Lung microvascular endothelial cell (primary cell): ENCODE measurements at places on chromosomes 2 and 18.
A peak's percentile ranks its signal among the peaks of the same experiment; 100 is the strongest.

- no peak for DNase-seq
These were observed 15.7 kb downstream of the PROKR1 start for GRCh38 chr2:68659081-68659480.

- no peak for DNase-seq
These were observed 91.7 kb downstream of the DCC start for GRCh38 chr18:52431683-52432082.

GRCh38 chr2:121030523-121030922 lies 254.5 kb downstream of the TFCP2L1 start:
- DNase-seq, result no peak

- DNase-seq, result no peak
These were observed 82.0 kb downstream of the THADA start for GRCh38 chr2:43513796-43514195.

- DNase-seq, result no peak
These were observed 77.5 kb downstream of the FEZ2 start for GRCh38 chr2:36520431-36520830.

DNA sequence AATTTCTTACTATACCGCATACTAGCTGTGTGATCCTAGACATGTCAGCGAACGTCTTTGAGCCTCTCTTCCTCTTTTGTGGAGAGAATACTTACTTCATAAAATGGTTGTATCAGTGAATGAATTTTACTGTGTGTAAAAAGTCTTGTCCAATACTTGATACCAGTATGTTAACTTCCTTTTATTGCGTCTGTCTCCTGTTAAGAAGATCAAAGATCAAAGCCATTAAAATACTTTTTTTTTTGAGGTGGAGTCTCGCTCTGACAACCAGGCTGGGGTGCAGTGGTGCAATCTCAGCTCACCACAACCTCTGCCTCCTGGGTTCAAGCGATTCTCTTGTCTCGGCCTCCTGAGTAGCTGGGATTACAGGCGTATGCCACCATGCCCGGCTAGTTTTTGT lies 33.2 kb downstream of the ERLEC1 start:
- no peak for DNase-seq

- no peak for DNase-seq
These were observed 68.0 kb downstream of the FAM124B start for GRCh38 chr2:224333726-224334482.

DNA sequence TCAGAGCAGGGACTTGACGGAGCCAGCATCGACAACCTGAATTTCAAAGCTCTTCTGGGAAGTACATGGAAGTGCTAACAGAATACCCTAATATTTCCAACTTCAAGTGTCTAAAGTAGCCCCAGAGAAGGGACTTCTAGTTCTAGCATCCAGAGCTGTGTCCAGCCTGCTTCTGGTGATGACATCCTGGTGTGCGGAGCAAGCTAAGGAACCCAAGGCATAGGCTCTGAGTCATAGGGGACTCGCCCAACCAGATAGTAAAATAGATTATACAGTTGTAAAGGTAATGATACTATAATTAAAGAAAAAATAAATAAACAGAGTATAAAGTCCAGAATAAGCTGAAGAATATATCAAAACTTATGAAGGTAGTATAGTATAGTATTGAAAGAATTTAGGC lies 108.1 kb upstream of the SERPINE2 start:
- peak; percentile 45 for DNase-seq

DNA sequence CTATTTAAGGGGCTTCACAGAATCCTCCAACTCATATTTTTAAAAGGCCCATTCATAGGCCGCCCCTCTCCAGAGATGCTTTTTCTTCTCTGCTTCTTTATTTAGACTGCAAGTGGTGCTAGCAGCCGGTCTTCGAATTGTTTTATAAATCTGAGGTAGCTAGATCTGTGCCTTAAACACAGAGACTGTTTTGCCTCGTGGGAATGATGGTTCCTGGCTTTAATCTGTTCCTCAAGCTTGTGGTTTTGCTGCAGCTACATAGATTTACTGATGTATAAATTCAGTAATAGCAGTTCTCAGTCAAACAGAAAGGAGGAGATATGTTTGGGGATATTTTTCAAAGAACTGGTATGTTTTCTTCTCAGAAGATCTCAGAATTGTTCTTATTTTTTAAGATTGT lies 45.3 kb downstream of the TNFRSF11A start:
- no peak for DNase-seq

DNA sequence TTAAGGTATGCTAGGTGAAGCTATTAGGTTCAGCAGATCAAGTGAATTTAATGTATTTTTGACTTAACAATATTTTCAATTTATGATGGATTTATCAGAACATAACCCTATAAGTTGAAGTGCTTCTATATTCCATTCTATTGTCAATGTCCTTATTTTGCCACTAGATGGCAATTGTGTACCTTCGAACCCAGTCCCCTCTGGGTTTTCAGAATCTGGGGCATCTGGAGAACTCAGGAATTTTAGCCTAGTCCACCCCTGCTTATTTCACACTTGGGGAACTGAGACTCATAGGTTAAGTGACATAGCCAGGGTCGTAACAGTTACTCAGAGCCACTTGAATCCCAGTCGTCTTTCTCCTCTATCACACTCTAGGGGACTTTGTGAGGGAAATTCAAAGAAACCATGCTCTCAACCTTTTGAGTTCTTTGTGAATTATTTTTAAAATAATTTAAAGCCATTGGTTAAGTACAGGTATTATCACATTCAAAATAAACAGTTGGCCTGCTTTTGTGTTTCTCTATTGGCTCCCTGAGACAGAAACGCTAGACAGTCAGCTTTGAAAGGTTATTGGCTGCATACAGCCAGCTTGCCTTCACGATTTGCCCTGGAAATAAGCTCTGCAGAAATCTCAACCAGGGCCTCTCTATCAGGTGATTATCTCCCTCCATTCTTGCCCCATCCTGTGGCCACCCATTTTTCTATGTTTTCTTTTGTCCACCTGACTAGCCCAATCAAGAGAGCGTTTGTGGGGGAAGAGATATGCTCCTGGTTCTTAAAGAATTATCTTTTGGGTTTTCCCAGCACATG lies 145.0 kb downstream of the TTC27 start:
- peak; percentile 73 for DNase-seq

GRCh38 chr2:158544998-158545397 lies 88.2 kb downstream of the PKP4 start:
- DNase-seq, result no peak

DNA sequence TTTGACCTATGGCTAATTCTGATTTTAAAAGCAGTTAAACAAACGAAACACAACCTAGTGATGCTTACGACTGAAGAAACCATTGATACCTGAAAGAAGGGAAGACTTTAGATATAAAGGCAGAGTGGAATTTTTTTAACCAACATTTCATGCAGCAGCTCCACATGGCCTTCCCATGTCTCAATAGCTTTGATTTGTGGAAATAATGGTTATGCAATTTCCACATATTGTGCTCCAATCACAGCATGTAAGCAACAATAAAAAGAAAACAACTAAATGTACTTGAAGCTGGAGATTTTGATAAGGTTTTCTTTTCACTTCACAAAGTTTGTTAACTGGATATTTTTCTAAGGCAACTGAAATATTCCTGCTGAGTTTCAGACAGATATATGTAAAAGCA lies 82.0 kb upstream of the SLC39A10 start:
- peak; percentile 29 for DNase-seq

DNA sequence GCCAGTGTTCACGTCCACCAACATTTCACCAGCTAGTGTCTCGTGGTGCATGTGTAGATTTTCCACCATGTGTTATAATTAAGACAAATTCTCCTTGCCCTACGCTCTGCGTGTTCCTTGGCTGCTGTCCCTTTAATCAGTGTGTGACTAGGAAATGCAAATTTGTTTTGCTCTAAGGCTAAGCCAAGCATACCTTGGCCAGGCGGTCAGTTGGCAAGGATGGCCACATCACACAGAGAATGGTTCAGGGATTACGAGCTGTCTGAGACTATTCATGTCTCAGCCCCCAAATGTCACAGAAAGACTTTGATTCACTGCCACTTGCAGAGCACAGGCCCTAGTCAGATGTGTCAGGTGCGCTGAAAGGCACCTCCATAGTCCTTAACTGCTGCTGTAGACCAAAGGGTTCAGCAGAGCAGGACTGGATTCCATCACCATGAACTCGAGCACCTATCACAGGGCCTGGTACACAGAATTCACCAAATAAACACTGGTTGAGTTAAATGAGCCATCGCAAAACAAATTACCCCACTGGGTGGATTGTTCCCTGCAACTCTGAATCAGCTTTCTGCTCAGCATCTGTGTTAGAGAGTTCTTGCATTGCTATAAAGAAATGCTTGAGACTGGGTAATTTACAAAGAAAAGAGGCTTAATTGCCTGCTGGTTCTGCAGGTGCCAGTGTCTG lies 128.4 kb downstream of the CABLES1 start:
- DNase-seq, result no peak

DNA sequence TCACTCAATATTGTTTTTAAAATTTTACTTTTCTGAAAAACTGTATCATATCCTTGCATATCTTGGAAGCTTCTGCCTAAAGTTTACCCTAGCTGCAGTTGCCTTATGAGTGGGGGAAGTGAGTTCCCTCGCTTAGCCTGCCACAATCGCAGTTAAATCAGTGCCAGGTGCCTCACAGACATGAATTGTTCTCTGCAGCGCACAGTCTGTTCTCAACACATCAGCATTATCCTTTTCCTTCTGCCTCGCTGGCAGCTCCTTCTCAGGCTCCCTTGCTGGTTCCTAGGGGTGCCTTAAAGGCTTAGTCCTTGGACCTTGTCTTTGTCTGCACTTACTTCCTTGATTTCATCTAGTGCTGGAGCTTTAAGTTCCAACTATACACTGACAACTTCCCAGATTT lies 132.8 kb downstream of the TTC27 start:
- no peak for DNase-seq

DNA sequence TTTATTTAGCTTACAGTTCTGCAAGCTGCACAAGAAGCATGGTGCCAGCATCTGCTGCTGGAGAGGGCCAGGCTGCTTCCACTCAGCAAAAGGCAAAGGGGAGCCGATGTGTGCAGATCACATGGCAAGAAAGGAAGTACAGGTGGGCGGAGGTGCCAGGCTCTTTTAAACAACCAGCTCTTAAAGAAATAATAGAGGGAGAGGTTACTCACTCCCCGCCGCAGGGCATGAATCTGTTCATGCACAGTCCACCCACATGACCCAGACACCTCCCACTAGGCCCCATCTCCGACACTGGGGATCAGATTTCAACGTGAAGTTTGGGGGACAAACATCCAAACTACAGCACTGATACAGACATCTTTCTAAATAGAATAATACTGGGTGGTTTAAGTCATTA lies 105.8 kb downstream of the MTCL1 start:
- DNase-seq, result no peak

DNA sequence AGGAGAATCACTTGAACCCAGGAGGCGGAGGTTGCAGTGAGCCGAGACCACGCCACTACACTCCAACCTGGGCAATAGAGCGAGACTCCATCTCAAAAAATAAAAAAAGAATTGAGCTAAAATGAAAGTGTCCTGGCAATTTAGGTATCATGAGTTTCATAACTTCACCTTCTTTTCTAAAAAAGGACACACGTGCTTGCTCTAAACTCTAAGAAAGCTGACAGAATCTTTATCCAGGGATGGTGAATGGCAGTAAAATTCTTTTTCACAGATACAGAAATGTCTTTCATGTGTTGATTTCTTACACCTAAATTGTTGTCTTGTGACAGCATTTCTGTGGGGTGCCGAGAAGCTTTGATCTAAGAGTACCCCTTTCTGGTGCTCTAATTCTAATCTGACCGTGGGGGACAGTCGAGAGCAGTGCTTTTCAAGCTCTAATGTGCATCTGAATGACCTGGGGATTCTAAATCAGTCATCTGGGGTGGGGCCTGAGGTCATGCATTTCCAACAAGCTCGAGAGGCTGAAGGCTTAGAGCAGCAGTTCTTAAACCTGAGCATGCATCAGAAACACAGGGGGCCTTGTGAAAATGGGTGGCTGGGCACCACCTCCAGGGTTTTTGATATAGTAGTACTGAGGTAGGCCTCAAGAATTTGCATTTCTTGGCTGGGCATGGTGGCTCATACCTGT lies 42.1 kb upstream of the REL start:
- no peak for DNase-seq

GRCh38 chr2:26355038-26355995 lies 8.7 kb upstream of the ADGRF3 start:
- DNase-seq, result peak; percentile 71

DNA sequence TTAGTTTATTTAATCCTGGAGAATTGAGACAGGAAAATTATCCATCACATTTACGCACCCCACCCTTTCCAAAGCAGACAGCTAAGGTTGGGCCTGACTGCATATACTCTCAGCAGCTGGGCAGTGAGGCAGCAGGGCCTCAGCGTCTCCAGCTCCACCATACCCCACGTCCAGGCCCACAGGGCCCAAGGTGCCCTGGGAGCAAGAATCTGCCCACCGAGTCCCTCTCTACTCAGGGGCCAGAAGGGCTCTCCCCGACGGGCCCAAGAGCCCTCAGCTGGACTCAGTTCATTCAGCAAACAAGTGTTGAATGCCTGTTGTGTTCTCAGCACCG lies 126.3 kb downstream of the SEPTIN10 start:
- no peak for DNase-seq

DNA sequence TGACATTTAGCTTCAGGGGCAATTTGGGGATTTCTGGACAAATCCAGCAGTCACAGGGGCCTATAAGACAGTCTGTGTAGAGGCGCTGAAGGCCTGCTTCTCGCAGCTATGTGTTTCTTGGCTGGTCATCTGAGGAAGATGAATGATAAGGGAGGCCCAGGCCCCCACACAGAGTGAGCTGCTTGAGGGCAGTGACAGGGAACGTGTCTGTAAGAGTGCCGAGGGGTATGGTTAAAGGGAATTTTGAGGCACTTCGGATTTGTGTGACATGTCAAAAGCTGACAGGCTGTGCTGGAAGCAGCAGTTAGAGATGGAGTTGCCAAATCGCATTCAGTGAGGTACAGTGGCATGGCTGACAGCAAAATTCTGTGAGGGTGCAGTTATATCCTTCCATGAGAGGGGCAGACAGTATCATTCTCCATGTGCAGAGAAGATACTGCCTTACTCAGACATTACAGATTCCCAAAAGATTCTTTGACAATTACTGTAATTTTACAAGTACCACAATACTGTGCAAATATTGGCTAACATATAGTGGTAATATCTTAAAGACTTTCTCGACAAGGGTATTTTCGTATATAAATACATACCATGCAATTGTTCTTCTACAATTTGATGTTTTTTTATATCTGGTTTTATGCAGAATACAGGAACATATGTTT lies 74.0 kb downstream of the CERS6 start:
- no peak for DNase-seq

DNA sequence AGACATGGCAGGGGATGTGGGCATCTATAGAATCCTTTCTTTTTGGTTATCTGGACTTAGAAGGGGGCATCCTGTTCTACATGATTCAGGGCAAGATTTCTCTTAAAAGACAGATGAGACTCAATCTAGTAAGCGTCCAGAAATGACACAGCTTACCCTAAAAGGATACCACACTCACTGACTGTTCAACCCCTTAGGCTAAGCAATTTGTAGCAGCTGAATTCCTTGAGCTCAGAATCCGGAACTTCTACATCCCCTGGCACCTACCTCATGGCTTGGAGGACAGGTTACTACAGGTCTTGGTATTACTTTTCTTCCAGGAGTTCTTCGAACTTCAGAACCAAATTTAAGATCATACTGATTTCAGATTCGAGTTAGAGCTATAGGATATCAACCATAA lies 138.4 kb downstream of the LAMA3 start:
- DNase-seq, result no peak
